Heart right ventricle (tissue), 16 donors: ENCODE measurements at places on chromosomes 13 and 19.

DNA sequence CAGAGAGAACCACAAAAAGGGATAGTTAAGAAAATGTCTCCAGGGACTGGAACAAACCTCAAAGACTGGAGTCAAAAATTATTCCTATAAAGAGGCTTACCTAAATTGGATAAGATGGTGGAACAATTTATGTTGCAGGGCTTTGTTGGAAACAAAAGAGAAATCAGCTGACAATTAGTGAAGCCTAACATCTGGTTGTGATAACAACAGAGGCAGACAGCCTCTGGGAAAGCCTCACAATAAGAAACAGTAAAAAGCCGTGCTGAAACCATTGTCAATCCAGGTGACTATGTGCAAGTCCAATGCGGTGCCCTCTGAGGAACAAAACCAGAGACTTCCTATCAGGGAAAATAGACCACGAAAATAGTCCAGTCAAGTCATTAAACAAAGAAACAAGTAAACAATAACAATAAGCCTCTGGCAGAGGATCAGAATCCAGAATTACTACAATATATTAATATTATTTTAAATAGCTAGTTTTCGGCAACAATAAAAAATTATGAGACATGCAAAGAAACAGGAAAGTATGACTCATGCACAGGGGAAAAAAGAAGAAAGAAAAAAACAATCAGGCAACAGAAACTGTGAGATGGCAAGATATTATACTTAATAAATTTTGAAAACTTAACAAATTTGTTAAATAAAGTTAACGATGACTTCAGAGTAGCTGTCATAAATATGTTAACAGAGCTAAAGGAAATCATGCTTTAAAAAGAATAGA, 99.7 kb upstream of the RXFP2 start:
- DNase-seq = no peak

- DNase-seq = no peak
Measured at GRCh38 chr13:111066544-111066943, 48.6 kb upstream of the ARHGEF7 start.

GRCh38 chr19:45515807-45516401, 8.6 kb downstream of the VASP start:
- no peak for DNase-seq

DNA sequence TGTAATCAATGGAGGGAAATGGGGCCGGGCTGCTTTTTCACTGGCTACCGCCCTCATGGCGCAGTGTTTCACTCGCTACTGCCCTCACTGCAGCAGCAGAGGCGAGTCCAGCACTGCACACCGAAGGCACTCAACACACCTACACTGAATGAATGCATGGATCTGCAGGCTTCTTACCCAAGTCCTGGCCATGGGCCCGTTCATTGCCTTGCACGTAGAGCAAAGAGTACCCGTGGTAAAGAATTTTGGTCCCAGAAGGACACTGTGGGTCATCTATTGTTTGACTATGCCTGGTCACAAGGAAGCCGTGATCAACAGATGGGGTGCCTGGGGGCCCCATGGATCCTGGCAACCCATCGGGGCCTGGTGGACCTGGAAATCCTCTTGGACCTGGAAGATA, 144.9 kb downstream of the COL4A1 start:
- DNase-seq = no peak

- DNase-seq = peak; percentile 75
Measured at GRCh38 chr19:16420781-16421386, 50.9 kb downstream of the EPS15L1 start.

DNA sequence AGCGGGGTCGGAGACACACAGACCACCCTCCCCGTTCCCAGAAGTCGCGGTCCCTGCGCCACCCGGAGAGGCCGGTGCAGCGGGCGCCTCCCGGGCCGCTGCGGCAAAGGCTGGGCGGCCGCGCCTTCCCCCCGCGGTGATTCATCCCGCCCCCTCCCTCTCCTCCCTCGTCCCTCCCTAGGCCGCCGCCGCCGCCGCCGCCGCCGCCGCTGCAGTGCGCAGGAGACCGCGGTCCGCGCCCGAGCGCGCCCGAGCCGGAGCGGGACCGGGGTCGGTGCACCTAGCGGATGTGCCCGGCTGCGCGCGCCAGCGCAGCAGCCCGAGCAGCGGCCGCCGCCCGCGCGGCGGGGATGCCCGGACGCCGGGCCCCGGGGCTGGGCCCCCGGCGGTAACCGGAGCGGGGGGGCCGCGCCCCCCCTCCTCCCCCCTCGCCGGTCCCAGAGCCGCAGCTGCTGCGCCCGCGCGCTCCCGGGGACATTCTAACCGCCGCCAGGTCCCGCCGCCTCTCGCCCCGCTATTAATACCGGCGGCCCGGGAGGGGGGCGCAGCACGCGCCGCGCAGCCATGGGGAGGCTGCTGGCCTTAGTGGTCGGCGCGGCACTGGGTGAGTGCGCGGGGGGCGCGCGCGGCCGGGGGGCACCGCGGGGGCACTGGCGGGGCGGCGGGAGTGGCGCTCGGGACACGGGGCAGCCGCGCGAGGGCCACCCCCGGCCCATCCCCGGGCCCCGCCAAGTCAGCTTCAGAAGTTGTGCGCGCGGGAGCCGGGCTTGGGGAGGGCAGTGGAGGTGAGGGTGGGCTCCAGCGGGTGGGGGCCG, at the start of gene SCN1B:
SCN1B (plus strand) TSS at position 214 of the 815 bp plus-strand sequence; CDS start at position 565, 351 bp downstream.
- peak; percentile 61 for DNase-seq

DNA sequence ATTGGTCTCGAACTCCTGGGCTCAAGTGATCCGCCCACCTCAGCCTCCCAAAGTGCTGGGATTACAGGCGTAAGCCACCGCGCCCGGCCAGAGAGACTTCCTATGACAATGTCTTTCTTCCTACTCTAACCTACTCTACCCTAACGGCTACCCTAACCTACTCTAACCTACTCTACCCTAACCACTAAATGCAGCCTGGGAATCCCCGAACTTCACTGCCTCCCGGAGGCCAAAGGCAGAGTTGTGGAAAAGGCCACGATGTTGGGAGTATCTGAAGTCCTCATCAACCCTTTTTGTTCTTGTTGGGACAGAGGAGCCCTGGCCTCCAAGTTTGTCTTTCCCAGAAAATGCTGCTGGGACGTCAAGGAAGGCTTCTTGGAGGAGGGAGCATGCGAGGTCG, 967 bp upstream of the NR2C2AP start:
- DNase-seq = no peak

- DNase-seq = no peak
Measured at GRCh38 chr13:113432506-113433270, 20.6 kb downstream of the ADPRHL1 start.

GRCh38 chr19:30670011-30670329, 297.8 kb downstream of the ZNF536 start:
- no peak for DNase-seq

DNA sequence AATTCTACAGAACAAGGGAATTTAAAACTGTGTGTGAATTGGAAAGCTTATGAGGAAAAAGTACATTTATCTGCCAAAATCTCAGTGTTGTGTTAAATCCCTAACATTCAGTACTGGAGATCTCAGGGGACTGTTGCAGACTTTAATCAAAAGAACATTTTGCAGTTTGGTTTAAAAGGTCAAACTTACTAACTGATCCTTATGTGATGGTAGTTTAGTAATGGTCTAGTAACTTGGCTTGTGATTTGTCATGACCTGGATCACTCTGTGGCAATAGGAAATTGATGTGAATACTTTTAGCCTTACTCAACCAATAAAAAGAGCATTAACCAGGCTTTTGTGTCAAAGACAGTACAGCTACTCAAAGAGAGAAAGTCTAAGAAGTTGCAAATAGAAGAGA, 862.1 kb upstream of the MIR17HG start:
- DNase-seq = no peak

DNA sequence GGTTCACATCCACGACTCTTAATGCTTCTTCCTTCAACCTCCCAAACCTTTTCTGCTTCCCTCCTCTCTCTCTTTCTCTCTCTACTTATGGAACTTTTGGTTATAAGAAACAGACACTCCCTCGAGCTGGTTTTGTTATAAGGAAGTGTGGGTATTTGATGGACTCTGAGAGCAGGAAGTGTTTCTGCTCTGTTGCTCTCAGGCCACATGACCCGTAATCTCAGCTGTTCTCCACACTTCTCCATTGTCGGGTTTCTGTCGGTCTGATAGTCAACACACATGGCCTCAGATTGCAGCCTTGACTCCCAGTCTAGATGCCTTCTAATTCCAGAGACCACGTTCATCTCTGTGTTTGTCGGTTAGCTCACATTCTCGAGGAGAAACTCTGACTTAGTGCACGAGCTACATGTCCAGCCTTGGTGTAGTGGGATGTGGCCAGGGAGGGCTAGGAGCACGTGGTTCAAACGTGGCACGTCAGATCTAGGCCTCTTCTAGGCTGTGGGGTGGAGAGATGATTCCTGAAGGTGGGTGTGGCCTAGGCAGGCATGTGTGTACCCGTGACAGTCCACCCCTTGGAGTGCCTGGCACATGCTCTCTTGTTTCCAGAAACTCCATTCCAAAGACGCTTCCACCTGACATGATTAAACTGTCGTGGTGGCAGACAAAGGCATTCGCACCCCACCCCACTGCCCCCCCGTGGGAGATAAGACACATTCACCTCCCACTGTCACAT, 26.3 kb downstream of the CNFN start:
- DNase-seq = no peak

GRCh38 chr19:593505-593904, 3.8 kb downstream of the HCN2 start:
- DNase-seq = no peak

- DNase-seq = no peak
Measured at GRCh38 chr19:32318884-32319520, 26.4 kb upstream of the ZNF507 start.

GRCh38 chr13:33515146-33515545, 229.6 kb upstream of the STARD13 start:
- no peak for DNase-seq

- DNase-seq = peak; percentile 19
Measured at GRCh38 chr13:98155475-98156109, 12.7 kb downstream of the FARP1 start.

- no peak for DNase-seq
Measured at GRCh38 chr13:99948907-99949678, 22.5 kb downstream of the ZIC5 start.

GRCh38 chr13:100515410-100515800, 73.2 kb downstream of the GGACT start:
- DNase-seq = no peak

- no peak for DNase-seq
Measured at GRCh38 chr13:81395368-81395767, 1054.4 kb upstream of the SPRY2 start.

DNA sequence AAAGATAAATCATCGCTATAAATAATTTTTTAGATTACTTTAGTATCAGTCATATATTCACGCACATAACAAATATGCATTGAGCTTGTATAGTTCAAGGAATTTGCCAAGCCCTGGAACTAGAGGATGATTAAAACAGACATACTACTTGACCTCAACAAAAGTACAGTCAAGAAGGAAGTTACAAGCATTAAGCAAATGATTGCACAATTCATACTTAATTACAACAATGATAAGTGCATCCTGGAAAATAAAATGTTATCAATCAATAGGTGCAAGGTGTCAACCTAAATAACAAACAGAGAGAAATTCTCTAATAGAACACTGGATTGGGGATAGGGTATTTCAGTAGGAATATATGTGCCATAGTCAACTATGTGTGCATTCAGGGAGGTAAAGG, 491.2 kb downstream of the GPC5 start:
- no peak for DNase-seq

DNA sequence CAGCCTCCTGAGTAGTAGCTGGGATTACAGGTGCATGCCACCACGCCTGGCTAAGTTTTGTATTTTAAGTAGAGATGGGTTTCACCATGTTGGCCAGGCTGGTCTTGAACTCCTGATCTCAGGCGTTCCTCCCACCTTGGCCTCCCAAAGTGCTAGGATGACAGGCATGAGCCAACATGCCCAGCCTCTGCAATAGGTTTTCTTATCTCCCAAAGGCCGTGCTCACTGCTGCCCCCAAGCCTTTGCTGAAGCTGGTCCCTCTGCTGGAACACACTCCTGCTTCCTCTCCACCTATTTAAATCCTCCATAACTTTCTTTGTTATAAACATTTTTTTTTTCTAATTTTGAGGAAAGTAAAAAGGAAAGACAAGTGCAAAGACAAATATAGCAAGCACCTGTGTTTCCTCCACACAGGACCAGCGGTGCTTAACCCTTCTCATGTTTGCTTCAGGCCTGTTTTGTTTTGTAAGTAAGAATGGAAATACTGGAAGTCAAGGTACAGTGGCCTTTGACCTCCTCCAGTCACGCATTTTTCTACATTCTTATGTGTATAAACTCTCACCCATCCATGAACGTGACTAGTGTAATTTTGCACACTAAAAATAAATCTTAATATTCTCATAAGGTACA, 14.5 kb upstream of the TNFAIP8L1 start:
- no peak for DNase-seq

DNA sequence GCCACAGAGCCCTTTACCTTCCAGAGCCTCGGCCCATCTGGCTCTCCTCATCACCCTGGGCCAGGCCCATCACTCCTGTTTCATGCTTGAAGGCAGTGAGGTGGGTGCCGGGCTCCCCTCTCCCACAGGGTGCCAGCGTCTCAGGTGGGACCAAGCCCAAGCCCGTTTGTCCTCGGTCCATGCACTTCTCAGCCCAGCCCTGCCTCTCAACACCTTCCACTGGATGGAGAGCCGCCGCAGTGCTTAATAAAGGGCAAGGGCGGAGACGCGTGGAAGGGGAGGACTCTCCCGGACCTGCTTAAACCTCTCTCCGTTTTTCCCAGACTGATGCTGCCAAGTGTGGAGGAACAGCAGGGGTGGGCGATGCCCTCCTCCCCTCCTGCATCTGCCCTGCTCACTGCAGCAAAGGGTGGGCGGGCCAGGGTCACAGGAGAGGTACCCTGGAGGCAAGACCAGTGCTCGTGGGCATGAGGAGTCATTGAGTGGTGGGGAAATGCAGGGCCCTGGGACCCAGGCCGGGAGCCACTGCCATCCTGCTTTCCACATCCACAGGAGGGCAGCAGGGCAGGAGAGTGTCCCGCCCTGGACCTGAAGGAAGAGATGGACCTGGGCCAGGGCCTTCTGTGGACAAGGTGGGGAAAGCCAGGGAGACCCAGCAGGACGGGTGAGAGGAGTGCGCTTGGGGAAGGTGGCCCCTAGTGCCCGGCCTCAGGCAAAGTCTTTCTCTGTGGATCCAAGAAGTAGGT, 9.7 kb upstream of the ATP11A start:
- DNase-seq = no peak

GRCh38 chr19:53647792-53648191, 16.0 kb downstream of the DPRX start:
- no peak for DNase-seq
